ENCODE measurements at places on chromosomes 7 and 10. TPM values are rescaled to one million over a fixed set of nuclear protein-coding genes. Genes with fewer than 3 reads are reported as not detected.

DNA sequence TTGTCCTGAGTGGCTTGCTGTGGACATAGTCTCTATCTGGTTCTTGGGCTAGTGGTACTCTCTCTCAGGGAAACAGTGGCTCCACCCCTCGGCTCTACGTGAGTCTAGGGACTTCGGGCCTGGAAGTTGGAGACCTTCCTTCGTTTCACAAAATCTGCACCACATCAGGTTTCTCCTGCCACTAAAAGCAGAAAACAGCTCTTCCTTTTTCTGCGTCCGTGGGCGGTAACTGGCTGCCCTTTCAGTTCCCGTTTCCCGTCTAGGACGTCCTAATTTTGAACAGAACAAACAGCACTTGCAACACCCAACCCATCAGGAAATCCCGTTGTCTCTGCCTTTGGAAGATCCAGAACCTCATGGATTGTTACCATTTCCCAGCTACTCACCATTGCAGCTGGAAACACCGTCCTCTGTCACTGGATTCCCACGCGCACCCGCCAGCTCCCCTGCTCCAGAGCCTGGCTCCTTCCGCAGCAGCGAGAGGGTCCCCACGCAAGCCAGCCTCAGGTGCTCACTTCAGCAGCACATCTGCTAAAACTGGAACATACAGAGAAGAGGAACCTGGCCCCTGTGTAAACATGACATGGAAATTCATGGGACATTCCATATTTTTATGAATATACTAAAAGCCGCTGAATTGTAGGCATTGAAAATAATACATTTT lies 311.4 kb upstream of the AKR1E2 start:
- peak; percentile 72 for DNase-seq

ACTL6B gene
- not detected for total RNA-seq

GRCh38 chr10:44020322-44021111 lies 364.4 kb downstream of the CXCL12 start:
- DNase-seq: no peak

DNA sequence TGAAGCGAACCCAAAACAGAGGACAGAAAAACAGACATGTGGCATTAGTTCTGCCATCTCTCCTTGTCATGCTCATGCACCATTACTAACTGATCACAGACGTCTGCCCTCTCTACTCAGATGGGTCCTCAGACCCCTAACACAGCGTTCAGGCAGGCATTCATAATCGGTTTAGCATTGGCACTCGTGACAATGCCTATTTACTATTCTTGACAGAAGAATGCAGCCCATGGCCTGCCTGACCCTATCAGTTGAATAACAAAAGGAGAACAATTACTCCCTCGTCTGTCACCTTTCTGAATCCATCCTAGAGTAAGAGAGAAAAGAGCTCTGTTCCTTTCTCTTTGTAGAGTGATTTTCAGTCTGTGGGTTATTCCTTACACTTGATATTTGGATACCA lies 194.6 kb upstream of the PHYHIPL start:
- no peak for DNase-seq

BTBD16 gene
- 0.37 TPM for total RNA-seq

GRCh38 chr10:109931163-109931562 lies 7.9 kb upstream of the XPNPEP1 start:
- no peak for DNase-seq

GRCh38 chr10:85446827-85447226 lies 919.8 kb downstream of the GRID1 start:
- no peak for DNase-seq

GALNT17 gene
- total RNA-seq: 0.35 TPM

ANKRD7 gene
- 1.1 TPM for total RNA-seq

LLCFC1 gene
- not detected for total RNA-seq

CLRN3 gene
- not detected for total RNA-seq

ZMIZ2 gene
- 48.1 TPM for total RNA-seq

Data from left cardiac atrium (tissue), 4 donors.